ENCODE measurements at places on chromosomes 7 and 10.

DNA sequence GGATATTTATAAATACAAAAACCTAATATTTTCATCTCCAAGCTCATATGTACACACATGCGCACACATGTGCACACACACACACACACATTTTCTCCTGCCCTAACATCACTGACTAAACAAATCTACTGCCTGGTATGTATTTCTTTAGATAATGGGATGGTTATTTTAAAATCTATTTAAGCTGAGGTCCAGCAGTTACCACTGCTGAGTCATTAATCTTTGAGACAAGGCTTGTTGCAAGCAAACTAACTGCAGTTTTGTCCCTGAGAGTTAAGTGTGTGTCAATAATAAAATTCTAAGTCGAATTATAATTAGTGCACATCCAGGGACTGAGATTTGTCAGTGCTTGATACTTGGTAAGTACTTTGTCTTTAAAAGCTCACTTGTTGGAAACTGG lies 135.1 kb downstream of the VPS50 start:
- DNase-seq, result no peak

DNA sequence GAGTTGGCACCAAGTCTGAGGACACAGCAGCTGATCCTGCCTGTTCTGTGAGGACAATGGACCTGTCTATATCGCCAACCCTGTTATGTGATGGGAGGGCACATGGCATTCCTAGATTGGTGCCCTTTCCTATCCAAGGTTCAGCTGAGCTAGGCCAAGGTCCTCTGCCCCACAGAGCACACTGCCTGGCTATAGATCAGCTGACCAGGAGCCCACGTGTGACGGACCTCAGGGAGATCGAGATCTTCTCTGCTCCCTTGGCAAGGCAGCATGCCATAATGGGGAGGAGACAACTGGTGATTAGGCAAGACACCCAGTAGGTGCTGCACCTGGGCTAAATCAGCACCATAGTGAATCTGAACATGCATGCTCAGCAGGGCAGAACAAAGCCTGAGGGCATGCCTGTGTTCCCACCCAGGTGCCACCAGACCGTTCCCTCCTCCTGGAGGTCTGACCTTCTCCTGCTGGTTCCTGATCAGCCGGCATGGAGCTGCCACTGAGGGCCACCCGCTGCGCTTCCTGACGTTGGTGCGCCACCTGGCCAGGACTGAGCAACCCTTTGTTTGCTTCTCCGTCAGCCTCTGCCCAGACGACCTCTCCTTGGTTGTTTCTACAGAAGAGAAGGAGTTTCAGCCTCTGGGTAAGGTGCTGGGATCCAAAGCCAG lies 93.7 kb downstream of the WDFY4 start:
- no peak for DNase-seq

GRCh38 chr10:56633876-56634452 lies 272.9 kb upstream of the ZWINT start:
- no peak for DNase-seq

- no peak for DNase-seq
These were observed 25.7 kb downstream of the ZNF248 start for GRCh38 chr10:37831495-37832333.

DNA sequence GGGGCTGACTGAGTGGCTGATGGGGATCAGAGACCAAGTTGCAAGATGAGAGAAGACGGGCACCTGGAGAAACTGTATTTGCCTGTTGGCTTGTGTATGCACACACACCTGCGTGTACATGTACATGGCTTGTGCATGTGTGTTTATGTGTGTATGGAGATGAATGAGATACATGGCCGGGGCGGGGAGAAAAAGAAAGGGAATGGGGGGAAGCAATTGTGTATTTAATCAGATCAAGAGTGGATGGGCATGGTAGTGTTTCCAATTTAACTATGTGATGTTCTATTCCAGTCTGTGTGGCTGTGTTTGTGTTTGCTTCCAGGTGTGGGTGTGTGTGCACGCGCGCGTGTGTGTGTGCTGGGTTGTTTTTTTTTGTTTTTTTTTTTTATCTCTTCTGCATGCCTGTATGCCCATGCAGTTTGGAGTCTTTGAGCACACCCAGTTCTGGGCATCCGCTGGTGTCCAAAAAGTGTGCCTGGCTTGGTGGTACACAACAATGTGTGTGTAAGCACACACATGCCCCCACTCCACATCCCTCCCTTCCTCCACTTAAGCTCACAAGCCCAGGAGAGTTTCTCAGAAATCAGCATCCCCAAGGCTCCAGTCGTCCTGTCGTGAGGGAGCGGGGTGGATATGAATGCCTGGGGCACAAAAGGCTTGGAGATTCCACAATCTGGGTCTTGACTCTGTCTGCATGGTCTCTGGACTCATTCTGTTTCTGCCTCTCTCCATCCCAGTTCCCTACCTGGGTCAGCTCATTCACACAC lies 2.5 kb upstream of the VGF start:
- no peak for DNase-seq

GRCh38 chr7:12674053-12674452 lies 13.4 kb upstream of the ARL4A start:
- DNase-seq, result no peak

GRCh38 chr7:67364441-67365017 lies 367.9 kb downstream of the TYW1 start:
- DNase-seq, result no peak

DNA sequence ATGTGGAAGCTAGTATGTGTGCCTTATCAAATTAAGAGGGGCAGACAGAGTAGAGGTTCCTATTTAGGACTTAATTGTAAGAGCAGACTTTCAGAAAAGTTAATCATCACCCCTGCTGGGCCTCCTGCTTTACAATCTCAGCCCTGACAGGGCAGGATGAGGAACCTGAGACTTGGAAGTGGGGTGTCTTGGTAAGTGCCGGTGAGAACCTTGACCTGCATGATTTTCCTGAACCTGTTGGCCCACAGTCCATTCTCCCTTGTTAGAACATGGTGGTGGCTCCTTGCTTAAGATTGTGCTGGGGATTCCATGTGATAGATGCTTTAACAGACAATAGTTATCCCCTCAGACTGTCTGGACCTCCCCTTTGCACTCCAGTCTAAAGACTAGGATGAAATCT lies 141.7 kb upstream of the TMEM72 start:
- DNase-seq, result no peak

GRCh38 chr7:8931906-8932646 lies 498.7 kb downstream of the NXPH1 start:
- no peak for DNase-seq

Measured in hematopoietic multipotent progenitor cell treated with erythropoietin and hydrocortisone succinate and interleukin-3 and kit ligand, for 17 days (in vitro differentiated cells).